ENCODE measurements at places on chromosomes 3 and 15.

DNA sequence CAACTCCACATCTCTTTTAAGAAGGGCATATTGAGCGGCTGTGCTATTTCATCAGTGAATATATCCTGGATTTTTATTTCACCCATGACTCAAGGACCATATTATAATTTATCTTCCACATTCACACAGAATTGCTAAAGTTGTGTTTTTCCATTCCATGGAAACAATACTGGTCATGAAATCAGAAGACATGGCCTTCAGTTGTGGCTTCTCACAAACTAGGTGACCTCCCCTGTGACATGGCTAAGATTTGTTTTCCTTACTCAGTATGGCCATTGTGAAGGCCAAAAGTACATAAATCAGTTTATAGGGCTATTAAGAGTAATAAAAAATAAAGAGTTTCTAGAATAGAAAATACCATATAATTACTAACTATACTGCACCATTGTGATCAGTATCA, 415.6 kb downstream of the OXSM start:
- H3K27ac ChIP-seq: no peak overlapping the region
- H3K27me3 ChIP-seq: no peaks in the 10 kb centered on the region
- H3K4me3 ChIP-seq: no peak overlapping the region
- DNase-seq: no peak
- no peaks in the 10 kb centered on the region for H3K4me1 ChIP-seq
- no peaks in the 10 kb centered on the region for H3K36me3 ChIP-seq

DNA sequence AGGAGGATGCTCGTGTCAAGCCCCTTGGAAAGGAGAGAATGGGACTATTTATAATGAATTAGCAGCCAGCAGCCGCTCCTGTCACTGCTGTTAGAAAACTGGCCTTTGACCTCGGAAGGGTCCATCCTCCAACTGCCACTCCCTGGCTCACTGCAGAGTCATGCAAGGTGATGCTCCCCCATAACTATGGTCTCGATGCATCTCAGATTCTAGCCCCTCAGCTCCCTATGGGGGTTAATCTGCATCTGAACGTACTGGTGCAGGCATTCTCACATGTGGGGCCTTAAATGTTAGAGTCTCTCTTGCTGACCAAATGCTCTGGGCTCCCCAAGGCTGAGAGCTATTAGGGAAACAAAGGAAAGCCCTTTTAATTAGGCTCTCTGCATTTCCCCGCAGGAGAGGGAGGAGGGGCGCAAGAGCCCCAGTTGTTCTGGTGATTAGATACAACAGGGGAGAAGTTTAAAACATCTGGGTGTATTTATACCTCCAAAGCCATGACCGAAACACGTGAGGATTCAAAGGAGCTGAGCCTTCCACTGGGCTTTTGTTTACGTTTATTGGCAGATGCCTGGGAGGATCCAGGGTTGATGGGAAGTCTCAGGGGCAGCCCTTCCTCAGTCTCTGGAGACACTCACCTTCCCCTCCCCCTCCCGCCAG, 182.5 kb downstream of the OPA1 start:
- H3K4me1 ChIP-seq: peaks cover 80% of the 10 kb centered on the region
- H3K27ac ChIP-seq: peak overlapping the region; percentile 31
- peak overlapping the region; percentile 24 for H3K4me3 ChIP-seq
- H3K36me3 ChIP-seq: no peaks in the 10 kb centered on the region

- DNase-seq: no peak
- H3K36me3 ChIP-seq: peaks cover 22% of the 10 kb centered on the region
- no peak overlapping the region for H3K27ac ChIP-seq
- no peaks in the 10 kb centered on the region for H3K4me1 ChIP-seq
- no peak overlapping the region for H3K4me3 ChIP-seq
- no peaks in the 10 kb centered on the region for H3K27me3 ChIP-seq
These were observed 17.8 kb upstream of the HDGFL3 start for GRCh38 chr15:83225449-83225848.

- peaks cover 39% of the 10 kb centered on the region for H3K4me1 ChIP-seq
- H3K36me3 ChIP-seq: peaks cover 21% of the 10 kb centered on the region
- H3K27me3 ChIP-seq: no peaks in the 10 kb centered on the region
- DNase-seq: no peak
These were observed 9.8 kb downstream of the APBA2 start for GRCh38 chr15:28895566-28895965.

- no peak overlapping the region for H3K27ac ChIP-seq
- H3K36me3 ChIP-seq: peaks cover 13% of the 10 kb centered on the region
- H3K4me3 ChIP-seq: no peak overlapping the region
- no peaks in the 10 kb centered on the region for H3K27me3 ChIP-seq
- DNase-seq: no peak
These were observed 80.0 kb downstream of the CORO2B start for GRCh38 chr15:68658641-68659358.

DNA sequence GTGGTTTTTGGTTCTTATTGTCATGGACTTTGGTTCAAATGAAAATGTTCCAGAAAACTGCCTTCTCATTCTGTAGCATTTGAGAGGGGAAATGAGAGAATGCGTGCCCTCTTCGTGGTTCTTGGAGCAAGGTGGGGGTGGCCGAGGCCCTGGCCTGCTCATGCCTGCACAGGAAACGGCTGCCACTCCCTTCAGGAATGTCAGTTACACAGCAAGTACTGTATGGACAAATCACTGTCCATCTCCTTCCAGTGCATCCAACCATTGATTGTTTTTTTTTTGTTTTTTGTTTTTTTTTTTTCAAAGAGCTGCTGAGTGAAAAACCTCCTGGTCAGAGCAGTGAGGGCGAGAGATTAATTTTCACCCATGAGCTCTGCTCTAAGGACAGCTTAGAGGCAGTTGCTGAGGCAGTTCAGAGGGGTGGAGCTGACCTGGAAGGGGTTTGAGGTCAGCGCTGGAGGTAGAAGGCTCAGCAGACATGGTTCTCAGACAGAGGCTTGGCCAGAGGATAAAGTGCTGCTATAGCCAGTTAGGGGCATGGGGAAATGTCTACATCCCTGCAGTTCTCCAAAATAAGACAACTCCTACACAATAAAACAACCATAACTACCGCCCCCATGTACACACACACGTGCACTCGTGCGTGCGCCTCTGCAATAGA, 20.2 kb upstream of the KIF23 start:
- peaks cover 19% of the 10 kb centered on the region for H3K4me1 ChIP-seq
- H3K4me3 ChIP-seq: peak overlapping the region; percentile 19
- H3K27me3 ChIP-seq: no peaks in the 10 kb centered on the region
- no peak for DNase-seq
- H3K36me3 ChIP-seq: no peaks in the 10 kb centered on the region
- H3K27ac ChIP-seq: no peak overlapping the region

DNA sequence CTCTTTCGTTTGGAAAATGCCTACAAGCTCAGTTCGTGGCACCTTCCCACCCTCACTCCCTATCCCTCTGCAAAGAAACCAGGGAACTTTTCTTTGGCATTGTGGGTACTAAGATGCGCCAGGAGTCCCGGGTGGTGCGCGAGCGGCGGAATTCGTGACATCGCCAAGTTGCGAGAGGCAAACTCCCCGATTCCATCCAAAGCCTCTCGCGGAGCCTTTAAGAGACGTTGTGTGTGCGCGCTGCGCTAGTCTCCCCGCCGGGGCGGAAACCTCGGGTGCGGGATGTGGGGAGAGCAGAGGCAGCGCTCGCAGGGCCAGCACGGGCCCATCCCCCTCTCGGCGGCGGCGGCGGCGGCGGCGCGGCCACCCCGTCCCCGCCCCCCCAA, 443 bp upstream of the NR2F2 start:
- peak overlapping the region; percentile 94 for H3K27ac ChIP-seq
- H3K36me3 ChIP-seq: peaks cover 28% of the 10 kb centered on the region
- DNase-seq: peak; percentile 68
- H3K27me3 ChIP-seq: peaks cover 46% of the 10 kb centered on the region
- peak overlapping the region; percentile 98 for H3K4me3 ChIP-seq

GRCh38 chr3:53493963-53494791, at the start of gene CACNA1D:
Gene CACNA1D, plus strand, starts transcription at chr3:53494611. Its CDS starts 556 bp downstream, at chr3:53495167.
- H3K4me3 ChIP-seq: peak within 1 kb of the TSS; percentile 83
- no peaks in the 10 kb centered on the region for H3K36me3 ChIP-seq

DNA sequence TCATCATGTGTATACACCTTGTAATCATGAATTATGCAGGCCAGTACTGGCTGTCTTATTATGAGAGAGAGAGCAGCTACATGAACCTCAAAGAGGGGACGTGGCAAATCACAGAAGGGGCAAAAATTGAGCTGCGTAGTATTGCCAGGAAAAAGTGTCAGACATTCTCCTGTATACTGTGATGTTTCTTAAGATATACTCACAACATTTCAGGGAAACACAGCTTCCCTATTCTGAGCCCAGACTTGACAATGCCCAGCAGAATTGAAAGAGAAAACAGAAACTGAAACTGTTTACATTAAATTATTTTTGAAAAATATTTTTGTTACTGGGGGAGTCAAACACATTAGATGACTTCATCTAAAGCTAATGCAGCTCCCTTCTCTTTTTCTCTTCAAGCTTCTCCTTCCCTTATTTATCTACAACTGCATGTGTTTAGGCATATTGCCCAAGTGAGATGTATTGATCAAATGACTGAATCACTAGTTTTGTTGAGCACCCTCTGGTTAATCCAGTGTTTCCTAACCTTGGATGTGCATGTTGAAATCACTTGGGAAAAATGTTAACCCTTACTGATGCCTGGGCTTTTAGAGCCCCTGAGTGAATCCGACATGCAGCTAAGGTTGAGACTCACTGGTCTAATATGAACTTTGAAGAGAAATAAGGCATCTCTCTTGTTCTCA, 39.5 kb downstream of the CADPS start:
- no peak overlapping the region for H3K27ac ChIP-seq
- H3K4me3 ChIP-seq: no peak overlapping the region
- no peaks in the 10 kb centered on the region for H3K4me1 ChIP-seq

DNA sequence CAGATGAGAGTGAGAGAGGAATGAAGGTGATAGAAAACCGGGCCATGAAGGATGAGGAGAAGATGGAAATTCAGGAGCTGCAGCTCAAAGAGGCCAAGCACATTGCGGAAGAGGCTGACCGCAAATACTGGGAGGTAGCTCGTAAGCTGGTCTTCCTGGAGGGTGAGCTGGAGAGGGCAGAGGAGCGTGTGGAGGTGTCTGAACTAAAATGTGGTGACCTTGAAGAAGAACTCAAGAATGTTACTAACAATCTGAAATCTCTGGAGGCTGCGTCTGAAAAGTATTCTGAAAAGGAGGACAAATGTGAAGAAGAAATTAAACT, 88.9 kb downstream of the EOMES start:
- peak overlapping the region; percentile 70 for H3K4me3 ChIP-seq
- H3K36me3 ChIP-seq: no peaks in the 10 kb centered on the region
- H3K4me1 ChIP-seq: peaks cover 15% of the 10 kb centered on the region

GRCh38 chr3:15160662-15161061, 45.4 kb upstream of the CAPN7 start:
- no peaks in the 10 kb centered on the region for H3K4me1 ChIP-seq
- H3K4me3 ChIP-seq: no peak overlapping the region
- DNase-seq: no peak
- peaks cover 30% of the 10 kb centered on the region for H3K27me3 ChIP-seq
- H3K27ac ChIP-seq: no peak overlapping the region

GRCh38 chr3:12541625-12542024, 3.7 kb downstream of the MKRN2OS start:
- no peaks in the 10 kb centered on the region for H3K4me1 ChIP-seq
- no peak for DNase-seq
- no peak overlapping the region for H3K4me3 ChIP-seq
- no peaks in the 10 kb centered on the region for H3K36me3 ChIP-seq
- H3K27me3 ChIP-seq: no peaks in the 10 kb centered on the region

DNA sequence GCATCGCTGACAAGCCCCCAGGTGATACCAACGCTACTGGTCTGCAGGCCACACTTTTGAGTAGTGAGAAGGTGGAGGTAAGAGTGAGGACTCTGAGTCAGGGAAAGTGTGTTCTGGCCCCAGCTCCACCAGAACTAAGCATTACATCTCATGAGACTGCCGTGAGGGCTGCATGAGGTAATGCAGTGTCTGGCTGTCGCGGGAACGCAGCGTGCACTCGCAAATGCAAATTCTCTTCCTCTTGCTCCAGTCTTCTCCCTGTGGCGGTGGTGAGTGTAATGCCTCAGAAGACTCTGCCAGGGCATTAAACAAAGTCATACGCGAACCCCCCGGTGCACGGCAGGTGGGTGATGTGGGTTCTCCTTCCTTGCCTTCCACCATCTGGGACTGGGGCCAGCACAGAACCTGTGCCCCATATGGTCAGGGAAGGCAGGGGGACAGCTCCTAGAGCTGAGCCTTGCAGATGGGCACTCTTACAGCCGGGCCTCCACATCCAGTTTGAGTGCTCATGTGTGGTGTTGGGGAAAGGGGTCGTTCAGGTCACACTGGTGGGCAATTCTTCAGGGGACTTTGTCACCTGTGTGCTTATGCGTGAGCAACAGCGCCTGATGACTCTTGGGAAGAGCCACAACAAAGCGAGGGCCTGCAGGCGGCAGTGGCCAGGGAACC, 175.8 kb downstream of the XXYLT1 start:
- peaks cover 23% of the 10 kb centered on the region for H3K4me1 ChIP-seq
- H3K27me3 ChIP-seq: no peaks in the 10 kb centered on the region
- H3K36me3 ChIP-seq: peaks cover 18% of the 10 kb centered on the region
- no peak overlapping the region for H3K27ac ChIP-seq
- no peak for DNase-seq

- no peaks in the 10 kb centered on the region for H3K27me3 ChIP-seq
- DNase-seq: no peak
- H3K27ac ChIP-seq: no peak overlapping the region
- H3K36me3 ChIP-seq: no peaks in the 10 kb centered on the region
These were observed 199.6 kb downstream of the SLC9A9 start for GRCh38 chr3:143648708-143649107.

DNA sequence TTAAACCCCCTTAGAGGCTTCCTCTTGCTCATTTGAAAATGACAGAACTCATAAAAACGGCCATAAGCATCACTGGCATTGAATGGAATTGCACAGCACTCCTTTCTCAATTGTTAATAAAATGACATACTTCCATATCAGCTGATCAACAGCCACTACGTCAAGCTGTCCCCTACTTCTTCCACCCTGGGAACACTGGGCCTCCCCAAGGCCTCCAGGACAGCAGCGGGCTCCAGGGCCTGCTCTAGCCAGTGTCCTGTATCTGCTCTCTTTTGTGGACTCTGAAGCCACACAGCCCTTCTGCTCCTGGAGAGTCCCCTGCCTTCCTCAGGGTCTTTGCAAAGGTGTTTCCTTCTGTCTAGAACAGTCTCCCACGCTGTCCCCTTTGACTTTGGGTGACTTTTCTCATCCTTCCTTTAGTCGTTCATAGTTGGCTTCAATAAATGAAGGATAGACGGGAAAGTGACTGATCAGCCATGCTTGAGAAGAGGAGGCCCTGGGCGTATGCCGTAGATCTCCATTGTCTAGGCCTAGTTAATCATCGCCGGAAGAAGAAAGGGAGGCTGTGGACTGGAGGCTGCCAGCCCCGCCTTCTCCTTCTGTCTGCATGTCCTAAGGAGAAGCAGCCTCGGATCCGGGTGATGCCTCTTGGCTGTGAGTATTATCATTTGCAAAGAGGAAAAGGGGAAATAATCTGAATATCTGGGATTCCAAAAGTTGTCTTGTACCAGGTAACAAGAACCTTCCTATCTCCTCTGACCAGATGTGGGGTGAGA, 4.7 kb upstream of the THSD4 start:
- H3K4me1 ChIP-seq: peaks cover 28% of the 10 kb centered on the region
- no peak overlapping the region for H3K4me3 ChIP-seq
- H3K36me3 ChIP-seq: no peaks in the 10 kb centered on the region
- H3K27me3 ChIP-seq: peaks cover 4% of the 10 kb centered on the region

- DNase-seq: no peak
- peaks cover 44% of the 10 kb centered on the region for H3K27me3 ChIP-seq
- no peaks in the 10 kb centered on the region for H3K36me3 ChIP-seq
- no peak overlapping the region for H3K4me3 ChIP-seq
These were observed 6.2 kb downstream of the ESYT3 start for GRCh38 chr3:138440596-138440995.

GRCh38 chr15:60831540-60831939, 352.6 kb upstream of the ICE2 start:
- H3K36me3 ChIP-seq: no peaks in the 10 kb centered on the region
- H3K27ac ChIP-seq: no peak overlapping the region
- H3K27me3 ChIP-seq: peaks cover 14% of the 10 kb centered on the region
- no peak for DNase-seq
- no peak overlapping the region for H3K4me3 ChIP-seq
- H3K4me1 ChIP-seq: no peaks in the 10 kb centered on the region

Data from neural crest cell (in vitro differentiated cells).